Activated effector memory CD4-positive, alpha-beta T cell treated with anti-CD3 and anti-CD28 coated beads, Interleukin-2, amount 50 U/mL, for 16 hours (primary cell): ENCODE measurements at places on chromosomes 6 and 20.

DNA sequence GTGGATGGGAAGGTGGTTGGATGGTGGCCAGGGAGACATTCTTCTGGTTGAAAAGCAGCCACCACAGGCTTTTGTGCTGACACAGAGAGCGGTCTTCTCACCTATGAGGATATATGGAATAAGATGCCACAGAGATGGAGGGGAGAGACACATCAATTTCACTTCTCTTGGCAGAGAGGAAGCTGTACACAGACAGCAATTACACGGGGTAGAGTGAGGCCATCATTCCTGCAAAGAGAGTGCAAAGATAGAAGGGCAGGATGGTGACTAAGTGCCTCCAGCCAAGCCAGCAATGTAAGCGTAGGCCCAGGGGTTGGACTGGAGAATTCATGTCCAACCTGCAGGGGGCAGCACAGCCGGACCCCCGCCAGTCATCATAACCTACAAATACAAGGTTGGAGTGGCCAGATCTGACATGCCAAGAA is 56.4 kb downstream of the NRN1 start:
- DNase-seq = no peak

DNA sequence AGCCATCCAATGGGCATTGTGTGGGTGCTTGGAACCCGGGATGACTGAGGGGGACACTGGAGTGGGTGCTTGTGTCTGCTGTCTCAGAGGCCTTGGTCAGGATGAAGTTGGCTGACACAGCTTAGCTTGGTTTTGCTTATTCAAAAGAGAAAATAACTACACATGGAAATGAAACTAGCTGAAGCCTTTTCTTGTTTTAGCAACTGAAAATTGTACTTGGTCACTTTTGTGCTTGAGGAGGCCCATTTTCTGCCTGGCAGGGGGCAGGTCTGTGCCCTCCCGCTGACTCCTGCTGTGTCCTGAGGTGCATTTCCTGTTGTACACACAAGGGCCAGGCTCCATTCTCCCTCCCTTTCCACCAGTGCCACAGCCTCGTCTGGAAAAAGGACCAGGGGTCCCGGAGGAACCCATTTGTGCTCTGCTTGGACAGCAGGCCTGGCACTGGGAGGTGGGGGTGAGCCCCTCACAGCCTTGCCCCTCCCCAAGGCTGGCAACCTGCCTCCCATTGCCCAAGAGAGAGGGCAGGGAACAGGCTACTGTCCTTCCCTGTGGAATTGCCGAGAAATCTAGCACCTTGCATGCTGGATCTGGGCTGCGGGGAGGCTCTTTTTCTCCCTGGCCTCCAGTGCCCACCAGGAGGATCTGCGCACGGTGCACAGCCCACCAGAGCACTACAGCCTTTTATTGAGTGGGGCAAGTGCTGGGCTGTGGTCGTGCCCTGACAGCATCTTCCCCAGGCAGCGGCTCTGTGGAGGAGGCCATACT is 49.4 kb downstream of the PYGB start:
- no peak for DNase-seq

DNA sequence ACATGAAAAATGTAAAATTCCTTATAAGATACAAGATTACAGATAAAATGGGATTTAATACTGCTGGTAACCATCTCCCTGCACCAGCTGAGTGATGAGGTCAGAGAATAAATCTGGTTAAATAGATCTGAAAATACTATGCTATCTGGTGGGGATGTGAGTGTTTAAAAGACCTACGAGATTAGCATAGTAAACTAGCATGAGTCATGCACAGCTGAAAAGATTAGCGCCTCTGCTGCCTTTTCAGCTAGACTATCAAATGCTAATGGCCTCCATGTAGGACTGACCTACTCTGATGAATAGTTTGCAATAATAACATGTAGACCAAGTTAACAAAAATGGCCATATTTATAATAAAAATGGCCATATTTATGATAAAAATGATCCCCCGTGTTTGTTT is 553.3 kb downstream of the C6orf118 start:
- no peak for DNase-seq

GRCh38 chr6:6556161-6556737 is 32.3 kb upstream of the LY86 start:
- no peak for DNase-seq

DNA sequence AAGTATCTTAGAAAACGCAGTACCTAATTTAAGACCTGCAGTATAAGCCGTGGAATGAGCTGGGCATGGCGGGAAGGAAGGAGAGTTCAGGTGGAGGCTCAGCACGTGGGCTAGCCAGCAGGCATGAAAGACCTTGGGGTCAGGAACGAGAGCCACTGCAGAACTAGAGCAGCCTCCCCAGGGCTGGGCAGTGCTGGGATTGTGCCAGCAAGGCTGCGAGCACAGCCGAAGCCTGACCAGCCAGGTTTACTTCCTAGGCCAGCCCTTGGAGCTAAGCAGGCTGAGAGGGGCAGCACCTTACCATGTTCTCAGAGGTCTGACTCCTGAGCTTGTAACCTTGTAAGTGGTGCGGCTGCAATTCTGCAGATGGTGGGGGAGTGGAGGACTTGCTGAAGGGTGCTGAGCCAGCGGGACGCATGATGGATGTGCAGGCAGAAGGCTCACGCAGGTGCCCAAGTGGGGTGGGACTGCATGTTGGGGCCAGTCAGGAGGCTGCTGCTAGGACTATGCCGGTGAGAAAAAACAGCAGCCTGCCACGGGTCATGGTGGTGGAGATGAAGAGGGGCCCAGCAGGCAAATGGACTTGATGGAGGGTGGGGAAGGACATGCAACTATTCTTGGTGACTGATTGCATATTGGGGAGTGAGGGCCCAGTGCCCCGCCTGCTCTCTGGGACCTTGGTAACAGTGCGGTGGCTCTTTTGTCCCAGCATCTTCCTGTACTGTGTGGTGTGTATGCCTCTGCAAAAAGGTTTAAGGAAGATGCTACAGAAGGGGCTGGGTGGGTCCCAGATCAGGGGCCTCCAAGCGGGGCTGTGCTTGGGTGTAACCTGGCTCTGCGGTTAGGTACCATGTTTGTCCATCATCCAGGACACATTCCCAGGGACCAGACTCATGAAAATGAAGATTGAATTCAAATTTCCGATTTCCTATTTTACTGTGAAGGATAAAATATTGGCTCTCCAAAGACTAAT is 37.6 kb upstream of the IRF4 start:
- no peak for DNase-seq

DNA sequence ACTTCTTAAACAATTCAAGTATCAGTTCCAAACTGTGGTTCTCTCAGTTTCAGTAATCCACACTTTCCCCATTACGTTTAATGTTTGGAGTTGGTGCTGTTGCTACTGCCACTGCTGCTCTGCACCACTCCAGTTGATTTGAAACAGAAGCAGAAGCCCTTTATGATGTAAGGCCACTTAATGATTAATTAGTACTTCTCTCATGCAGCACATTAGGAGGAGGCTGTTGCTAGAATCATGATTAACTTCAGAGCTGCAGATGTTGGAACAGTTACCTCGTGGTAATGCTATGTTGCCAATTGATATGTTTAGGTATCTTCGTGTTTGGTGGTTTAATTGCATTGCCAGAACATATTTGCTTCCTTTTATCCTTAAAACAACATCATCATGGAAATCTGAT is 986.2 kb upstream of the CITED2 start:
- no peak for DNase-seq

DNA sequence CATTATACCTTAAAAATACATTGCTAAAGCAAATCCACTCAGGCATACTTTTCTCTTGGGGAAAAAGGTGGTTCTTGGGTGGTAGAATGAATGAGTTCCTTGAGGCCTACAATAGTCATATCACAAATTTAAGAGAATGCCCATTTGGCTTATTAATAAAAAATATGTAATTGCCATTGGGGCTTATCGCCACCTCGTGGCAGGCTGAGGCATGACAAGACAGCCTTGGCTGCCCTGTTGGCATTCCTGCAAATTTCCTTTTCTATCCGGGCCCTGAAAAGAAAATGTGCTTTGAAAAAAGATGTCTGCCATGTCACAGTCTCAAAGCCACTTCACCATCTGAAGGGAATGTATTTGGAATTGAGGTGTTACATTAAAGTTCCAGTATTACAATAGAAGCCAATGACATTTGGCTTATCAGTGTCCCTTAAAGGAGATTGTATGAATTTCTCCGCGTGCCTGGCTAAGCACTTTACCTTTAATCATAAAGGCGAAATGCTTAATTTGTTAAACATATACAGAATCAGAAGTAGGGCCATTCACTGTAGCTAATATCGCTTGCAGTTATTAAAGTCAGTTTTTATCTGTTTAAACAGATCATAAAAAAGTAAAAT is 188.3 kb upstream of the ZFP64 start:
- peak; percentile 76 for DNase-seq

DNA sequence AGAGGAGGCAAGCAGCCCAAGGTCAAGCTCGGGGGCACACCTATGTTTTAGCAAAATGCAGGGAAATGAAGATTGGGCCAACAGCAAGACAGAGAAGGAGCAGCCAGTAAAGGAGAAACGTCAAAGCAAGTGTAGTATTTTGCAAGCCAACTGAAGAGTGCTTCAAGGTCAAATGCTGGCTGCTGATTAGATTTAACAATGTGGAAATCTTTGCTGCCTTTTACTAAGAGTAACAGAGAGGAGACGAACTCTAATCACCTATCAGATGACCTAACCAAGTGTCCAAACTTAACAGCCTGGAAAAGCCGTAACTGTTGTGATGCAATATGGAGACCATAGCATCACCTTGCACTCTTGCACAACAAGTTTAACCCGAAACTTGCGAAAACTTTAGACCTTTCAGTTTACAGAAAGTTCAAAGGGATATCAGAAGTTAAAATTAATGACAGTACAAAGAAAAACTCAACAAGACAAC is 30.4 kb downstream of the AKIRIN2 start:
- no peak for DNase-seq

- no peak for DNase-seq
Observed at GRCh38 chr6:15870333-15871043, 207.7 kb upstream of the DTNBP1 start.
